ENCODE measurements at places on chromosomes 1 and 21.

DNA sequence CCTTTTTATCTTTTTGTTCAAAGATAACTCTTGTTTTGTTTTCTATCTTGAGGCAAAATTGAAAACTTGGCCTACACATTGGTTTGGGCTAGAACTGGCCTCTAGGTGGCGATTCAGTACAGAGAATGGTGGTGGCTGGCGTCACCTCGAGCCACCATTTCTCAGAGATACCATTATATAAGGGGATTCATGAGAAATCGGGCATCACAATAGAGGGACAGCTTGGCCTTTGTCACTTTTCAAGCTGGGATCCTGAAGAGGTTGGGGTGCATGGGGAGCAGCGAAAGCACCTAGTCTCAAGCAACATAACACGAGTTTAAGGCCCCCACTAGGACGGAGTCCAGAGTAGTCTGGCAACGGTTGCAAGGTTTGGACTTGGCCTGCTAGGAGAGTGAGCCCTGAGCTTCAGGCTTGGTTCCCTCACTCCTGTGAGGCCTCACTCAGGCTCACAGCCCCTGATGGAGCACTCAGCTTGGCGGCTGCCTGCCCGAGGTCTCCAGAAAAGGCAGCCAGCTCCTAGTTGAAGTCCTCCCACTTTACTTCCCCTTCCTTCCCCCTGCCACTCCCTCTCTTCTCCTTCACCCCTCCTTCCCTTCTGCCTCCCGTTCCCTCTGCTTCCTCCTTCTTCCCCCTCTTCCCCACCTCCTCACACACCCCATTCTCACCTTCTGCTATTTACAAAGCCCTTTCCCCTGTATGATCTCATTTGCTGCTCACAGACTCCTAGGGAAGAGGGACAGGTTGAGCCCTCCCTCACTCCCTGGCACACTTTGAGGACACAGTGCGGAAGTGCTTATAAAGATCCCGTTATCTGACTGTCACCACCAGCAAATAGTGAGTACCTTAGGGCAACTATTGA lies 67.8 kb downstream of the LRIG2 start:
- peak; percentile 65 for DNase-seq

- DNase-seq = no peak
These were observed 161.8 kb upstream of the IRF2BP2 start for GRCh38 chr1:234771642-234772344.

DNA sequence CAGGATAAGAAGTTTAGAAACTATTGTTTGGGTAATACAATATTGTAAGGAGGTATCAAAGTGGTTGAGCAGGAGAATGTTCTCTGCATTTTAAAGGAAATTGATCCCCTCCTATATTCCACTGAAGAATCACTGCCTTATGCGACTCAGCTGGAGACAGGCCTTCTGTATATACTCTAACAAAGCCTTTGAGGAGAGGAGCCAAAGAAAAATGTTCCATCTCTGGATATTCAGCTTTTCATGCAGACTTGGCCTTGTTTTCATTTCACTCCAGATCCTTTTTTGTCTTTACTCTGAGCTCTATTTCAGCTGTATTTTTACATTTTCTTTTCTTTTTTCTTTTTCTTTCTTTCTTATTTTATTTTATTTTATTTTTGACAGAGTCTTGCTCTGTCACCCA lies 42.1 kb upstream of the S1PR1 start:
- no peak for DNase-seq

GRCh38 chr1:171883849-171884248 lies 42.6 kb downstream of the DNM3 start:
- DNase-seq = no peak

GRCh38 chr1:225460737-225461532 lies 33.1 kb upstream of the LBR start:
- no peak for DNase-seq

- peak; percentile 61 for DNase-seq
These were observed 1.0 kb upstream of the EFNA1 start for GRCh38 chr1:155126556-155127104.

GRCh38 chr1:81978945-81979344 lies 178.2 kb downstream of the ADGRL2 start:
- no peak for DNase-seq

GRCh38 chr1:108067884-108068540 lies 103.0 kb upstream of the VAV3 start:
- DNase-seq = no peak

- DNase-seq = no peak
These were observed 125.5 kb downstream of the CHRM3 start for GRCh38 chr1:239511875-239512274.

- no peak for DNase-seq
These were observed 29.8 kb downstream of the CD48 start for GRCh38 chr1:160681891-160682140.

DNA sequence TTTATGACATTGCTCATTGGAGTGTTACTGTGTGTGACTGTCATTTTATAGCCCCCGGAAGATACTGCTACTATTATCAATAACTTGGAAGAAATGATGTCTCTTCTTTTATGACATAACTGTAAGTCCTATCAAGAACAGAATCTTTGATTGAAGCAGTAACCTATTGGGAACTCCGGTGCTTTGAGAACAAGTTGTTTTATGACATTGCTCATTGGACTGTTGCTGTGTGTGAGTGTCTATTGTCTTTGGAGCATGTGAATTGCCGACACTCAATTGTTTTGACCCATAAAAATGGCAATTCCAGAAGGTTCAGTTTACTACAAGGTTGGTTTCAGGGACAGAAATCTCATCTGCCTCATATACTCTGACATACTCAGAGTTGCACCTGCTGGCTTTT lies 8.0 kb downstream of the KCNK1 start:
- no peak for DNase-seq

GRCh38 chr1:169305948-169306347 lies 61.6 kb downstream of the NME7 start:
- DNase-seq = no peak

GRCh38 chr1:180343921-180344769 lies 114.1 kb downstream of the LHX4 start:
- DNase-seq = no peak

GRCh38 chr1:246000638-246001015 lies 506.5 kb downstream of the SMYD3 start:
- no peak for DNase-seq

DNA sequence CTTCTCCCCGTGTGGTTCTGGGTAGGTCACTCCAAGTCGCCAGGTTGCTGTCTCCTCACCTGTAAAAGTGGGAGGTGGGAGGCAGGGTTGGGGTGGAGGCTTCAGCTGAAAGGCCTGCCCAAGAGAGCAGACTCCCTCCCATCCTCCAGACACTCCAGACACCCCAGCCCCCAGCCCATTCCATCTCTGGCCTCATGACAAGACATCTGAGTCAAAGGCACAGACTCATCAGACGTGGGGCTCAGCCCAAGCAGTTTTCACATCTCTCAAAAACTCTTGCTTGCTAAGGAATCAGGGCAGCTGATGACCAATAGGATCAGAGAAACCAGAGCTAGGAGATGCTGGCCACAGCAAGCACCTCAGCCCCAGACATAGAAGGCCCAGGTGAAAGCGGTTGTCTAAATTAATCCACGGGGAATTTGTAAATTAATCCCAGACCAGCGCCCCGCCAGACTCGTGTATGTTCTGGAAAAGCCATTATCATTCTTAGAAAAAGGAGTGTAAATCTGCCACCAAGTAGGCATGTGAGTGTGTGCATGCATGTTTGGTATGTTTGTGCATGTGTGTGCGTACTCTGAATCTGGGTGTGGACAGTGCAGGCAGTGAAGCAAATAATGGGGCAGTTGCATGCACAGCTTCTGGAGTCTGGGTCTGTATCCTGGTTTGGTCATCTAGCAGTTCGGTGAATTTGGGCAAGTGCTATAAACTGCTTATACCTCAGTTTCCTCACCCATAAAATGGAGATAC lies 55.2 kb downstream of the KCND3 start:
- DNase-seq = no peak

DNA sequence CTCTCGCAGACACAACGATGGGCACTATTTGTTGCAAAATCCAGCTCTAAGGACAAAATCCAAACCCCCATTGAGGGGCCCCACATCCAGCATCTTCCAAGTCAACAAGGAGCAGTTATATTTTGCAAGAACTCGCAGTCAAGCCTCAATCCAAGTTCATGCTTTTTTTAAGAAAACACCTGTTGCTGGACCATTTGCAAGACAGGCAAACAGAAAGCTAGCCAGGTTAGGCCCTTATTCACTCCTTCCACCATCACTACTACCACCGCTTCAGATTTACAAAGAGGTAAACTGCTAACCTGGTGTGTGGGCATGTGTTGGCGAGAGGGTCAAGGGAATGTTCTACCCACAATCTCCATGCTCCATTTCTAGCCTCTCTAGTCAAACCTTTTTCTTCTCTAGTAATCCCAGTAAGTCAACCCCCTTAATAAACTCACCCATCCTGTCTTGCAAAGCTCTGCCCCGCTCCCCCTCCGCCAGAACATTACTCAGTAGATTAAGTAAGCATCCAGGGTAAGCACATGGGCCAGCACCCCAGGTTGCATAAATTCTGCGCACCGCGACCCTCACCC lies 703 bp downstream of the ERI3 start:
- DNase-seq = no peak

GRCh38 chr21:42258150-42258884 lies 39.4 kb downstream of the ABCG1 start:
- peak; percentile 75 for DNase-seq

DNA sequence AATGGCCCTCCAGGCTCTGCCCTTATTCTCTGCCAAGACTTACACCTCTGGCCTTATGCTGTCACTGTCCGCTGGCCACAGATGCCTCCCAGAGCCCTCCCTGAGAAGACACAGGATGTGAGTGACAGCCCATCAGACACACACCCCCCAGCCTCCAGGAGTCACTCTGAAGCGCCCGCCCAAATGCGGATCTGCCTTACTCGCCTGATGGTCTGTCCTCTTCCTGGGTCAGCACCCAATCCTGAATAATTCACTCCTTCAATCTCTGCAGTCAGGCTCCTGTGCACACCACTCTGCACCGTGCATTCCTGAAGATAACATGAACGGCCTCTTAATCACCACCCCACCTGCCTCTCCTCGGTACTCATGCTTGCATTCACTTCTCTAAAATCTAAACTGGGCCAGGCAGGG lies 14.7 kb downstream of the CLSTN1 start:
- DNase-seq = peak; percentile 34

DNA sequence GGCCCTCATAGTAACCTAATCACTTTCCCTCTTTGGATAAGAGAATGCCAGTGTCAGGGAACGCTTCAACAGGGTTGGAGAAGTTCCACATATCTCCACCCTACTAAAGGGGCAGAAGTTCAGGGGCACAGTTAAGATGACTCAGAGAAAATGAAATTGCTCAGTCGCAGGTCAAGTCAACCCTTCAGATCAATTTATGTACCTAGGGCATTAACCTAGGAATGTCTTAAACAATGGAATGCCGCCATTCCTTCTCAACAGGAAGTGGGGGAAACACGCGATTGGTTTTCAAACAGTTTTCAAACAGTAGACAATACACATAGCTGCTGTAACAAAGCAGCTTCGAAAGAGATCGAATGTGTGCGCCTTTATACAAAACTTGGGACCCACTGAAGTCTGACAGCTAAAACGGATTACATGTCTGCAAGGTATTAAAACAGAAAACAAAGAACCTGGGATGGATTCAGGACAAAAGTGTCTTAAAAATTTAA lies 897 bp downstream of the SLC25A24 start:
- no peak for DNase-seq

GRCh38 chr1:41615981-41616380 lies 131.5 kb upstream of the EDN2 start:
- DNase-seq = no peak

DNA sequence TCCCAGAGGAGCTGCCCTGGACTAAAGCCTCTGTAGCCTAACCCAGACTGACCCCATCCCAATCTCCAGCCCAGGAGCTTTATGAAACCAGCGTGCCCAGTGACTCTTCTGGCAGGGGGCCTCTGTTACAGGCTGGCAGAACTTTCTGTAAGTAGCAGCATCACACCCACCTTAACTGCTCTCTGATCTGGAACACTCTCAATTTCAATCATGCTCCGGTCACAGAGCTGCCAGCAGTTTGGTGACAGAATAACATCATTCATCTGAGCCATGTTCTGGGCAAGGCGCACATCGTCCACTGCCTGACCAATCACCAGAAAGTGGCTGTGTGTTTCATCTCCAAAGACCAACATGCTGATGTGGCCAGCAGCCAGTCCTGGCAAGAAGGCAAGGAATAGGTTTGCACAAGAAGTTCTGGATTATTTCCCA lies 14.7 kb downstream of the ADCY10 start:
- no peak for DNase-seq

- DNase-seq = no peak
These were observed 8.6 kb upstream of the NKAIN1 start for GRCh38 chr1:31248276-31248675.

All from nephron progenitor cell (in vitro differentiated cells).